Fibroblast of skin of abdomen (primary cell): ENCODE measurements at places on chromosomes 11 and 22.

GRCh38 chr11:47160753-47161133 lies 15.9 kb downstream of the ARFGAP2 start:
- no peak for DNase-seq

DNA sequence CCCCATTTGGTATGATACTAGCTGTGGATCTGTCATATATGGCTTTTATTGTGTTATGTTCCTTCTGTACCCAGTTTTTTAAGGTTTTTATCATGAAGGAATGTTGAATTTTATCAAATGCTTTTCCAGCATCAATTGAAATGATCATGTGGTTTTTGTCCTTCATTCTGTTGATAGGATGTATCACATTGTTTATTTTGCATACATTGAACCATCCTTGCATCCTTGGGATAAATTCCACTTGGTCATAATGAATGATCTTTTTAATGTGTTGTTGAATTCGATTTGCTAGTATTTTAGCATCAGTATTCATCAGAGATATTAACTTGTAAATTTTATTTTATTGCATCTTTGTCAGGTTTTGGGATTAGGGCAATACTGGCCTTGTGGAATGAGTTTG lies 31.1 kb downstream of the TAF1D start:
- no peak for DNase-seq

DNA sequence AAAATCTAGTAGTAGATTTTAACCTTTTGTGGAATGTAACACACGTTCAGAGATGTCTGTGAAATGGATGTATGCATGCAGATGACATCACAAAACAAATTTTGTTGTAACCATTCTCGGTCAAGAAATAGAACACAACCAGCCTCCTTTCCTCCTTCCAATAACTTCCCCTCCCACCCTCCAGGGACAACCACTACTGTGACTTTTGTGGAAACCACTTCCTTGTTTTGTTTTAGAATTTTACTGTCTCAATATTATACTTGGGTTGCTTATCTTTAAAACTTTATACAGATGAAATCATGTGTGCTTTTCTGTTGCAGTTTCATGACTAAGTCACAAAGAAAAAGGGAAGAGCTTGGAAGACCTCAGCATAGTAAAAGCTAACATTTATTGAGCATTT lies 189.4 kb upstream of the NCAM1 start:
- DNase-seq: no peak

DNA sequence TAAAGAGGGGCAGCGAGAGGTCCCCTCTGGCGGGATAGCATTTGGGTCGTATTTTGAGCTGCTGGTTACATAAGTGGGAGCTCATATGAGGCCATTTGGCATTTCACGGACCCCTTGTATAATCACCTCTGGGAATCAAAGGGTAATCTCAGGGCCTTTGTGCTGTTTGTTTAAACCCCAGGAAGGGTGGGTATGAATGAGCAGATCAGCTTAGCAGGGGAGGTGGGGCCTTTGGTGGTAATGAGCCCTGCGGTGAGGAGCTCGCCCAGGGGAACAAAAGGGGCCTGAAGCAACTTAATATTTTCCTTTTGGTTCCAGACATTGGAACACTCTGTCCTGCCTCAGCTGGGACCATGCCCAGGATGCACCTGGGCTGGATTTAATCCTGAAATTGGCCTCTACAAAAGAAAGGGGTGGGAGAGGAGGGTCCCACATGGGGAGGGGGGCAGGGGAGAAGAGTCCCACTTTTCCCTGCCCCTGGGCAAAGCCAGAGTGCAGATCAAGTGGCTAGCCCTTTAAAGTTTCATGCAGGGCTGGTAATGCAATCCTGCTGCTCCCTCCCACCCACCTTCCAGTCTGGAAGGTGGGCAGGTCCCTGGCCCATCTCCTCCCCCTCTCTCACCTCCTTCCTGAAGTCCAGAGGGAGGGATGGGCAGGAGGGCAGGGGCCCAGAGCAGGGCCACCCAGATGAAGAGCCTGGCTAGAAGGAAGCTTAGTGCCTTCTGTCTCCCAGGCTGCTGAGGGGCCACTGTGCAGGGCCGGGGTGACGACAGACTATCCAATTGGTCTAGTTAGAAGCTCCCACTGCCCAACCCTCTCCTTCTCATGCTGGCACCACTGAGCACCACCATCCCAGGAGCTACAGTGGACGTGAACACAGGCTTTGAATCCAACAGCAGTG lies 10.5 kb downstream of the TSKU start:
- no peak for DNase-seq

DNA sequence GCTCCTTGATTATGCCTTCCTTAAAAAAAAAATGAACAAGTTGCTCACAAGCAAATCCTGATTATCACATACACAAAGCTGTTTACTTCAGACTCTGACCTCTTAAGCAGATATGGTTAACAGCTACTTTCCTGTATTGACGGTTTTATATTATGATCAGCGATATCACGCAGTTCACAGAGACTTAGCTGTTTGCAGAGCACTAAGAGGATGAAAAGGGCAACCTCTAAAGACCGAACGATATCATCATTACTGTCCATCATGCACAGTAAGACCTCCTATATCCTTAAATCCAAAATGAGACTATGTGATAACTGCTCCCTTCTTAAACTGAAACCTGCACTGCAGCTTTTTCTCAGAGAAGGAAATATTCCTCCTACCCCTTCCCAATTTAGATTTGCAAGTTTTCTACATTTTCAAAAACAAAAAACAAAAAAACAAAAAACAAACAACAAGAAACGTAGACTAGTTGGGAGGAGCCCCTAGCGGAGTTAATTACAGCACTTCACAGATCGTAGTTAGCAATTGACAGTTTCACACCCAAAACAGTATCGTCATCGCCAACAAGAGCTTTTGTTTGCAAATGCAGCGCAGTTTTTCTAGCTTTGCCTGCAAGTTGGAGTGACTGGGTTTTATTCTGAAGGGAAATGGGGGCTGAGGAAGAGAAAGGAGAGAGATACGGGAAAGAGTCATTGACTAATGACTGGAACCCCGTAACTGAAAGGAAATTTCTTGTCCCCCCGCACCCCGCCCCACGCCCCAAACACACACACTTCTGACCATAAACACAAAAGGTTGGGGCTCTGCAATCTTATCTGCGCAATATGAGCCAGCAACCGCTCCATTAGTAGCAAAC lies 1.2 kb downstream of the DDX6 start:
- no peak for DNase-seq

DNA sequence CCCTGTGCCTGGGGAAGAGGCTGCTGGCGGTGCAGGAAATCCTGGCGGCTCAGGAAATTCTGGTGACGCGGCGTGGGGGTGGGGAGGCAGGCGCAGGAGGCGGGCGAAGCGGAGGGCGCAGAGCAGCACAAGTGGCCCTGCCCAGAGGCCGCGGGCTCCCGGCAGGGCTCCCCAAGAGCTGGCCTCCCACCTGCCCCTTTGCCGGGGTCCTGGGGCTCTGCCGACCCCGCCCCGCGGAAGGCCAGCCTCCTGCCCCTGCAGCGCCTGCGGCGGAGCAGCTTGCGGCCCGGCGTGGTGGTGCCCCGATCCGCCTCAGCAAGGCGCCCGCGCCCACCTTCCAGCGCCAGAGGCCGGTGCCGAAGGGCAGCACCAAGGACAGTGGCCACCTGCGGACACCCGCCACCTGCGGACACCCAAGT lies 100.2 kb upstream of the OR4C13 start:
- DNase-seq: no peak

DNA sequence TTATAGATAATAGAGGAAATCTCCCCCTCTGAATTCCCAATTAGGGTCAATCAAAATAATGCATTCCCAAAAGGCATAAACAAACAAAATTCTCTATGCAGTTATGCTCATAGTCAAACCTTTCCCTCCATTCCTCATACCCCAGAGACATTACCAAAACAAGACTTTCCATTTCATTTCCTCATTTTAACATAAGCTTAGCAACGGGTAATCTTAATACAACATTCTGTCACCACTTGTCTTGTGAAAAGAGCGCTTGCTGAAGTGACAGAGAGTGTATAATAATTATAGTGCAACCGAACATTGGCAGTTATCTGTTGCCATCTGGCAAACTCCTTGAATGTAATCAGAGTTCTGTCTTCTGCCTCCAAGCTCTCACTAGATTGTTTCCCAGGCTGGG lies 1.2 kb upstream of the SLN start:
- DNase-seq: no peak

DNA sequence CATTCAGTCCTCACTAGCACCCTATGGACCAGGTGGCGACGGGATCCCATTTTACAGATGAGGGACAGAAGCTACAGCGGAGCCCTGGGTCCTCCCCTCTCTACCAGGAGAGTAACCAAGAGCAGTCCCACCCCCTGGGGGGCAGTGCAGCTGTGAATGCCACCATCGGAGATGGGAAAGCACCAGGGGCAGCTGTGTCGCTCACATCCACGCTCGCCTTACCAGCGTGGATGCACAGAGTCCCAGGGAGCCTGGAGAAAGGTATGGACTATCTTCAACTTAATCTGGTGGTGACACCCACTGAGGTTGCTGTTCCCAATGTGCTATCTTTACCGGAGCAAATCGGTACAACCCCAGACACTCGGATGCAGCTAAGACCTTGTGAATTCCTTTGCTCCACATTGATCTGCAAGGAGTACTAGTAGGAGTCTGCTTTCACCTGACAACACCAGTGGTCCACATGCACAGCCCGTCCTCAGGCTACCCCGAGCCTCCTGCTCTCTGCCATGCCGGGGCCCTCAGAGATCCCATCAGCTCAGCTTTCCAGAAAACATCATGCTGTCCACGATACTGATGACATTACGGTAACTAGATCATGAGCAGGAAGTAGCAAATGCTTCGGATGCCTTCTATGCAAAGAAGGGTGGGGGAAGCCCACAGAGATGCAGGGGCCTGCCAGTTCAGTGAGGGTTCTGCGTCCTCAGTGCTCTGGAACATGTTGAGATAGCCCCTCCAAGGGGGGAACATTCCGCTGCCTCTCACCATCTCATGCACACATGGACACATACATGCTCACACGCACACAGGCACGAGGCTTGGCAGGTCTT lies 126.0 kb downstream of the CTTN start:
- peak; percentile 39 for DNase-seq

DNA sequence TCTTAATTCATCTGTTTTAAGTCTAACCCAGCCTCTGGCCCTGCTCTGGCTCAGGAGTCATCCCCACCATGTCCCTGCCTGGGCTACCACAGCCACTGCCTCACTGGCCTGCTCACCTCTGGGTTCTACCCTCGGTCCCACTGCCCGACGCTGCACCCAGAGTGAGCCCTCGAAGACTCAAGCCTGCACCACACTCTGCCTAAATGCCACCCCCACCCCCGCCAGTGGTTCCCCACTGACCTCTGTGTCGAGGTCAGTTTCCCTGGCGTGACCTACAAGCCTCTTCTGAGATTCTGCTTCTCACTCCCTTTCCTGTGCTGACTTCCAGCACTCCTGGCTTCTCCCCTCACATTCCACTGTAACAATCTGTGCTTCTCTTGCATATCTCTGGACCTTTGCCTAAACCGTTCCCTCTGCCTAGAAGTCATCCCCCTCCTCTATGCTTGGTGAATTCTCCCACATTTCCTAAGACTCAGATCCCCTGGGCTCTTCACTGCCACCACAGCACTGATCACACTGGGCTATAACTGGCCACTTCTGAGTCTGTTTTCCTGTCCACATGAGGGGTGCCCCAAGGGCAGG lies 12.5 kb upstream of the PDE2A start:
- peak; percentile 62 for DNase-seq

DNA sequence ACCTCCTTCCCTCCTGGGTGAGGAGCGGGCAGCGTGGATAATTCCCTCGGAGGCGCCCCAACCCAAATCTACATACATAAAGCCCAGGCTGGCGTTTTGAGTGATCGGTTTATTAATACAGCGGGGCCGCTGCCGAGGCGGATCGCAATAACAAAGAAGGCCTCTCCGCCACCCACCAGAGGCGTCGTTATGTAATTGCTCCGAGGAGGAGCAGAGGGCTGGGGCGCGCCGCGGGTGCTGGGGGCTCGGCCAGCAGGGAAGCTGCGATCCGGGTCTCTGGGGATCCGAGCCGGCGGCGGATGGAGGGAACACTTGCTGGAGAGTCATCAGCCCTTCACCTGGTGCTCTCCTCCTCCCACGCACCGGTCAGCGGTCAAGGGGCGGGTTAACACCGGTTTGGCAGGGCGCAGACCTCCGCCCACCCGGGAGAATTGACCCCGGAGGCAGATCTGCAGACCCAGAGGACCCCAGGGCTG lies 6.4 kb upstream of the TP53I11 start:
- no peak for DNase-seq
